ENCODE measurements at places on chromosomes 4 and X.
A peak's percentile ranks its signal among the peaks of the same experiment; 100 is the strongest.

GRCh38 chrX:132375941-132376340, 112.9 kb downstream of the MBNL3 start:
- no peak for DNase-seq

DNA sequence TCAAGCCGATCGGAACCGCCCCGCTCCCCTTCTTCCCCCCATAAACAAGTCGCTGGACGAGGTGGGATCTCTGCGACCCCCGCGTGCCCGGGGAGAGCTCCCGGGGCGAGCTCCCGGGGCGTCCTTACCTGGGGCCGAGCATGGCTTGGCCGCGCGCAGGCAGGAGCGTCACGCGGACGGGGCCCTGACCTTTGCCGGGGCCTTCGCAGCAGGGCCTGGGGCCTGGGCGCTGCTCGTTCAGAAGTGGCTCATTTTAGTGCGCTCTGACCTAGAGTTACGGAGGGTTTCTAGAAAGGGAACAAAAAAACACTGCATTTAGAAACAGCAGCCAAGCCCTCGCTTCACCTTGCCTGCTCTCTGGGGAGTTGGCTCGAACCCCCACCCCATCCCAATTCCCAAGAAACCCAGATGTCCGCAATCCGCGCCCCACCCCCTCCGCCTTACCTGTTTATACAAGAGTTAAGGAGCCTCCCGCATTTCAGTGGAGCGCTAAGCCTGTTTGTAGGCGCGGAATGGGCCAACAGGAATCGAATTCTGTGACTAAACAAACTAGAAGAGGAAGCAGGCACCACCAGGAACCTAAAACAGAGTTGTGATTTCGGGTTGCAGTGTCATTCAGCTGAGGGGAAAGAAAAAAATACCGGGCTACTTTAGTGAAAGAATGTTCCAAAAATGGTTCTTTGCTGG, 814 bp upstream of the RBM47 start:
- DNase-seq = no peak

DNA sequence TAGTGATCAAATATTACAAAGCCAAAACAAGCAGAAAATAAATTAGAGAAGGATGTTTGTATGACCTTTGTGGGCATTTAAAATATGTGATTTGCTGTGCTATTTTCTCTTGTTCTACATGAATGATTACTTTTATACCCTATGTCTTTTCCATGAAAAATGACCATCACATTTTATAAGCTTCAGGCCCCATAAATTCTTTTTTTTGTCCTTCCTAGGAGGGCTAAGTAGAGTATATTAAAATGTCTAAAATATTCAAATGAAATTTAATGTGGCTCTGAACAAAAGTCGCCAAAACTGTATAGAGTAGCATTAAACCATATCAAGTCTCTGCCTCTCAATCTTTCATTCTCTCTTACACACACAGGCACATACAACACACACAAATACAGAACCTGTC, 15.9 kb upstream of the EMCN start:
- DNase-seq = no peak

DNA sequence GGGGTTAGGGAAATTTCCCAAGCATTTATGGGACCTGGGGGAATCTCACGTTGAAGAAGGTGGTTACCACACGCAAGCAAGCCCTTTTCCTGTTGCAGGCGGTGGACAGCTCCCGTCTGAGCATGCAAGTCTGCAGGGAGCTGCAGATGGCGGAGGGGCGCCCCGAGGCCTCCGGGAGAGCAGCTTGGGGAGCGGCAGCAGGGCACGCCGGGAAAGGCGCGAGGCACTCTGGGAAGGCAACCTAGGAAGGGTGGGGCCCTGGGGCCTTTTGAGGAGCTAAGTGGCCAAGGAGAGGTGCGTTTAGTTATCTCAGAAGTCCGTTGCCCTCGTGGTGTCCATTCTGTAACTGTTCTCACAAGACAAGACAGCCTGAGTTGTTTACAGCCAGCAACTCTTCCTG, 57.0 kb upstream of the SLC25A4 start:
- no peak for DNase-seq

GRCh38 chr4:143273160-143273917, 63.3 kb upstream of the GAB1 start:
- DNase-seq = no peak

DNA sequence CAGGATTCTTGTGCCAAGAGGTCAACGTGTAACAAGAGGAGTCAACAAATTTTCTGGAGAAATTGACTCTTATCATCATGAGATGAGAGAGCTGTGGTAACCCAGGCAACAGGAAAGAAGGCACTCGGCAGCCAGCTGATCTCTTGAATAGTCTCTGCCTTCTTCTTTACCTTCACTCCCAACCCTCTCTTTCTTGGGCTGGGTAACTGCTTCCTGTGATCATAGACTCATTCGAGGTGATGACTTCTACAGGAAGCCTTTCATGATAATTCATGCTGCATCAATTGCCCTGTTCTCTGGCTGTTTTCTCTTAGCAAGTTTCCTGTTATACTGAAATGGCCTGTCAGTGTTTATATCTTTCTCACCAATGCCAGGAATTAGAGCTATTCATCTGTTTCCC, 70.8 kb upstream of the FSTL5 start:
- DNase-seq = no peak

DNA sequence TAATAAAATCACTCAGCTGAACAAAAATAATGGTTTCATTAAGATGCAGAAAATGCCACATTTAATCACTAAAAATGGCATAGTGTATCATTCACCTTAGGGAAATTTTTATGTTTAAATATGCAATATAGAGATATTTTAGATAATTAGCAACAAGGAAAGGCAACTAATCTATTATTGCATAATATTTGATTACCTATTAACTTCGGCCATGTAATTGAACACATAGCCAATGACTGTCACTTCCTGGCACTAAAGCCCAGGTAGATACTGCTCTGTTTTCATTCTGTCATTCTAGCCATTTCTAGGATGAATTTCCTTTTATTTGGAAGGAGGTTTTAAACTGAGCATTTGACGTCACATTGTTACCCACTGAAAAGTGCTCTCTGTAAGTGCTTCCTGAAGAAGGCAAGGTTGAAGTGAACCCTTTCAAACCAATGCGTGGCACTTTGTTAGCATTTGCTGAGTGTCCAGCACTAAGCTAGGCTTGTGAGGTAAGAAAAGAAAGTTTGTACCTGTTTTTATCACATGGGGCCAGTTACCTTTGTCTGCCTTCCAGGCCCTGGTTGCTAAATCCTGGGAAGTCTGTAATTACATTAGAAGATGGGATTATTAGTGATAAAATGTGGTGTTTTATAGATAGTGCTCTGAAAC, 67.8 kb upstream of the LSM6 start:
- DNase-seq = no peak

DNA sequence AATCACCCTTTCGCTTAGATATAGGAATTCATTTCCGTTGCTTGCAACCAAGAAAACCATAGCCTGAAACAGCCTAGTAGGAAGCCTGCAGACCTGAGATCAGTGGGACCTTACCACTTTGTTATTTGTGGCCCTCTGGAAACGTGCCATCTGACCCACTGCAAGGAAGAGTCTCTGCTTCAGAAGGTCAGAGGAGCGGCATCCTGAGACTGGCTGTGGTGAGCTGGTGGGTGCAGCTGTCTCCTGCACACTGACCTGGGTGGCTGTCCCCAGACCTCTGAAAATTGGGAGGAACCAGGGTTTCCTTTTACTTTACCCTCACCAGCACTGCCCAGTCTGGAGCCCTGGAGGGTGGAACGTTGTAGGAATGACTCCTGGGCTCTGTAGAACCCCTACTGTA, 18.2 kb downstream of the SHROOM2 start:
- DNase-seq = no peak

GRCh38 chr4:153257151-153257620, 52.9 kb downstream of the TRIM2 start:
- DNase-seq = peak; percentile 67

DNA sequence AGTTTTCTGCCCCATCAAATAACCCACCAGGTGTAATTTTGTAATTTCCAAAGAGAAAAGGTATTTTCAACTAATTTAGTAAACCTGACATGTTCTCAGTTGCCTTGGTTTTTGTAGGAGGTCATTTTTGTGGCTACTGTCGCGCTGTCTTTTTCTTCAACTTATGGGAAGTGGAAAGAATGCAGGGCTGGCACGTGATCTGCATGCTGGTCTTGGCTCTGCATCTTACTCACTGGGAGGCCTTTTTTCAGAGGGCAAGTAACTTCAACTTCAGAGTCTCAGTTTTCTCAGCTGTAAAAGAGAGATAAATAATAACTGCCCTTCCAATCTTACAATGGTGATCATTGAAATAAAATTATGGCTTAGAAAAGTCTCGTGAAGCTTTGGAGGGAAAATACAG, 109.9 kb upstream of the SMIM10 start:
- DNase-seq = no peak

- DNase-seq = no peak
Measured at GRCh38 chr4:26160591-26160990, 160.2 kb upstream of the RBPJ start.

DNA sequence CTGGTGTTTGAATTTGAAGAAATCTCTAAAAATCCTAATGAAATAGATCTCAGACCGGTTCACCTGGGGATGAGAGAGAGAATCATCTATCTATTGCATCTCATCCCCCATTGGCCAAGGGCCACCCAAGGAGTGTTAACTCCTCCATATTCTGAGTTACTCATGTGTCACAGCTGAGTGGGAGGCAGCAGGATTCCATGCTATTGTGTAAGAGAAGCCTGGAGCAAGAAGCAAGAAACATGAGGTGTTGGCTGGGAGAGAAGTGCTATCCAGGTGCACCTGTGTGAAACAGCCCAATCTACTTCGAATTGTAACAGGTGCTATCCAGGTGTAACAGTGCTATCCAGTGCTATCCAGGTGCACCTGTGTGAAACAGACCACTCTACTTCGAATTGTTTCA, 150.3 kb upstream of the MAOA start:
- DNase-seq = no peak

GRCh38 chrX:72041176-72041575, 90.5 kb downstream of the RTL5 start:
- DNase-seq = no peak

DNA sequence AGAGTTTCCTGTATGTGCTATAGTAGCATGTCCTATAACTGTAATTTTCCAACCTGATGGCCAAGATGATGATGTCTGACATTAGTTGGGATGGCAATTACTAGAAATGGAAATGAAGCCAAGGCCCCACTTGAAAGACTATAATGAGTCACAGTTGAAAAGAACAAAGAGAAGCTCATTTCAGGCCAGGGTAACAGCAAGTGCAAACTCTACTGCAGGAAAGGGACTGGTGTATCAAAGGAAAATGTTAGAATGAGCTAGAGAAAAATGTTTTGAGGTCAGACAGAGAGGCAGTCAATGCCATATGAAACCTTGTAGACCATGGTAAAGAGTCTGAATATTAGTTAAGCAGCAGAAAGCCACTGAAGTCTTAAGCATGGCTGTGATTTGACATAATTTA, 146.2 kb upstream of the SH3RF1 start:
- DNase-seq = no peak

DNA sequence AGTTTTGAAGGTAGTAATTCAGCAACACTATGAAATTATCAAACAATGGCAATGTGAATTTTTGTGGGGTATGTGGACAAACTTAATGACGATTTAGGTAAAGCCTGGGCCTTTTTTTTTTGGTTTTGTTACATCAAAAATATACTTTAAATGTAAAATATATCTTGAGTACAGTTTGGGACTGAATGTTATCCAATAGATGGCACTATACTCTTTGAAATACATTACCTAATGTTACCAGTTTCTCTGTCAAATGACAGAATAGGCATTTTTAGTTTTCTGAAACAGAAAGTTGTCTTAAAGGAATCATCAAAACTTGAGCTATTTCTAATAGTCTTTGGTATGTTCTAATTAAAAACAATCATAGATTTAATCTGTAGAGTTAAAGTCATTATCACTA, 1651.9 kb downstream of the C4orf33 start:
- DNase-seq = no peak

DNA sequence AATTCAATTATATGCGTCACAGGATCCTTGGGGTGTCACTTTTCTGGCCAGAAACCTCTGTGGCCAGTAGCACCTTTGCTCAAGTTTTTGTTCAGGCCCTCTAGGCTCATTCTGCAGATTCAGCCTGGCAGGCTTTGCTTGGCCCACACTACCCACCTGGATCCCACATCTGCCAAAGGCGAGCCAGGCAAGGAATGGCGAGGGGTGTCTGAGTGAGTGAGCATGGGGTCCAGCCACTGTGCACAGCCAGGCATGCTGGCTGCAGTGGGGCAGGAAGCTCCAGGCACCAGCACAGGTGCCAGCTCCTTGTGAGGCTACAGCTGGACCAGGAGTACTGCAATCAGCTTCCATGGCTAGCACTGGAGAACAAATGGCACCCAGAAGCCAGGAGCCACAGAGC, 914.9 kb downstream of the FSTL5 start:
- no peak for DNase-seq

- peak; percentile 77 for DNase-seq
Measured at GRCh38 chr4:73450398-73451004, 14.5 kb downstream of the AFP start.

DNA sequence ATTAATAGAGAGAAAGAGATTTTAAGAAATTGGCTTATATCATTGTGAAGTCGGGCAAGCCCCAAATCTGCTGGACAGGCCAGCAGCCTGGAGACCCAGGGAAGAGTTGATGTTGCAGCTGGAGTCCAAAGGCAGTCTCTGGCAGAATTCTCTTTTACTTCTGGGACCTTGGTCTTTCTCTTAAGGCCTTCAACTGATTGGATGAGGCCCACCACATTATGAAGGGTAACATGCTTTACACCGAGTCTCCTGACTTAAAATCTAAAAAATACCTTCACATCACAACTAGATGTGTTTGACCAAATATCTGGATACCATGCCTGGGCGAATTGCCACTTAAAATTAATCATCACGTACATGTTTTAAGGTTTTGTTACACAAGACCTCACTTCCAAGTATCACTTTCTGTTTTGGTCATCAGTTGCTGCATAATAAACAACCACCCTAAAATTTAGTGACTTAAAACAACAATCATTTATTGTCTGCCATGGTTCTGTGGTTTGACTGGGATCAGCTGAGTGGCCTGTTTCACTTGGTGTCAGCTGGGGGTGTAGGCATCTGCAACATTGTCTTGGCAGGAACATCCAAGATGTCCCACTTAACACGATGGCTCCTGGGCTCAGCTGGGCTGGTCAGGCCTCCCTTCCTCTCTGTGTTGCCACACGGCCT, 3.4 kb downstream of the CD38 start:
- DNase-seq = no peak

DNA sequence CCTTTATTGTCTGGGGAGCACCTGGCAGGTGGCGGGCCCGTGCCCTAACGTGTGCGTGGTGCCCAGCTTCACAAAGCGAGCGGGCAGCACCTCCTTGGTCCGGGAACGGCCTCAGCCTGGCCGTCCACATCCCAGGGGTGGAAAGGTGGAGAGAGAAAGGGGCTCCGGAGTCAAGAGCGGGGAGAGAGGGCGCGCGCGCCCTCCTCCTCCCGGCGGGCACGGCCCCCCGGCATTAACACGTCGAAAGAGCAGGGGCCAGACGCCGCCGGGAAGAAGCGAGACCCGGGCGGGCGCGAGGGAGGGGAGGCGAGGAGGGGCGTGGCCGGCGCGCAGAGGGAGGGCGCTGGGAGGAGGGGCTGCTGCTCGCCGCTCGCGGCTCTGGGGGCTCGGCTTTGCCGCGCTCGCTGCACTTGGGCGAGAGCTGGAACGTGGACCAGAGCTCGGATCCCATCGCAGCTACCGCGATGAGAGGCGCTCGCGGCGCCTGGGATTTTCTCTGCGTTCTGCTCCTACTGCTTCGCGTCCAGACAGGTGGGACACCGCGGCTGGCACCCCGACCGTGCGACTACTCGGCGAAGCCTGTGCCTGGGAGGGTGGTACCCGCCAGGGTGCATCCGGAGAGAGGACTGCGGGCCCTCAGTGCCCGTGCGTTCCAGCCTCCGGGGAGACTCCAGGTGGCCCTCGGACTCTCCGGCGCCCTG, at the start of gene KIT:
KIT (plus strand) TSS at position 407 of the 701 bp plus-strand sequence; CDS start at position 465, 58 bp downstream.
- peak; percentile 51 for DNase-seq

- no peak for DNase-seq
Measured at GRCh38 chr4:64340218-64341110, 68.8 kb downstream of the TECRL start.

Measured in NCI-H748 treated with DMSO at 0.1 percent for 48 hours (cell line).